ENCODE measurements at places on chromosomes 6 and 20.

DNA sequence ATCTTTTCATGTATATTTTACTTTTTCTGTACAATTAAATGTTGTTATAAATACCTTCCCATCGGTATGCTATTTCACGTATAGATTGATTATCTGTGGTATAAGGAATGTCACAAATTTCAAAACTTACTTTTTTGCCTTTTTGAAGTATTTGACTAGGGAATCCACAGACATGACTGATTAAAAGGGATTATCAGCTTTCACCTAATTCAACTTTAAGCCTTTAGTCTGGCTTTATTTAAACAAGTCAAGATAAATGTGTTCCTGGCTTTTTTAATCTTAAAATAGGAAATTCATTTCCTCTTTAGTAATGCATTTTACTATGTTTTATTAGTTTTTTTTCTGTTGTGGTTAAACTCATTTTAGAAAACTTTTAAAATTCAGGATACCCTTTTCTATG lies 160.0 kb downstream of the MACROD2 start:
- no peak for DNase-seq

GRCh38 chr6:142376800-142377496 lies 75.1 kb downstream of the ADGRG6 start:
- DNase-seq: no peak

DNA sequence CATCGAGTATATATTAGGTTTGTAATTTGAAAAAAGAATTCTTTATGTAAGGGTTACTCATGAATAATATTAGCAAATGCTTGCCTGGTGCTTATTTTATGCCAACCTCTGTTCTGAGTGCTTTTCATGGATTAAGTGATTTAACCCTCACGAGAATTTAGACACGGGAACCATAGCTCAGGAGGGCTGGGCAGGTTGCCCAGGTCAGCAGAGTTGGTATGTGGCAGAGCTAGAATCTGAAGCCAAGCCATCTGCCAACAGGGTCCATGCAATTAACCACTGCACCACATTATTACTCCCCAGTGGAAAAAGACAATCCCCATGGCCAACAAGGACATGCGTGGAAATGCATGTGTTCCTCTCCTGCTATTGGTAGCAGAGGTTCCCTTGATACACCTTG lies 345.6 kb downstream of the CDC5L start:
- DNase-seq: no peak

DNA sequence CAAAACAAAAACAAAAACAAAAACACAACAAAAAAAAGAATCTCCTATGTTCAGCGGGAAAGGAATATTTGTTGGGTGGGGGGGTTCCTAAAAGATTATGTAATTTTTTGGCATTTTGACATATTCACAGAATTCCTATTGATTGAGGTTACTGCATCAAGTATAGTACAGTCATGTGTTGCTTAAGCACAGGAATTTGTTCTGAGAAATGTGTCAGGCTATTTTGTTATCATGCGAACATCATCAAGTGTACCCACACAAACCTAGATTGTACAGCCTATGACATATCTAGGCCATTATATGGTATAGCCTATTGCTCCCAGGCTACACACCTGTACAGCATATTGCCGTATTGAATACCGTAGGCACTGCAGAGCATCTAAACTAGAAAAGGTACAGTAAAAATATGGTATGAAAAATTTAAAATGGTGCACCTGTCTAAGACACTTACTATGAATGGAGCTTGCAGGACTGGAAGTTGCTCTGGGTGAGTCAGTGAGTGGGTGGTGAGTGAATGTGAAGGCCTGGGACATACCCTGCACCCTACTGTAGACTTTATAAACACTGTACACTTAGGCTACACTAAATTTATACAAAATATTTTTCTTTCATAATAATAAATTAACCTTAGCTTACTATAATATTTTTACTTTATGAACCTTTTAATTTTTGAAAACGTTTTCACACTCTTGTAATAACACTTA lies 110.6 kb downstream of the CDKAL1 start:
- DNase-seq: no peak

DNA sequence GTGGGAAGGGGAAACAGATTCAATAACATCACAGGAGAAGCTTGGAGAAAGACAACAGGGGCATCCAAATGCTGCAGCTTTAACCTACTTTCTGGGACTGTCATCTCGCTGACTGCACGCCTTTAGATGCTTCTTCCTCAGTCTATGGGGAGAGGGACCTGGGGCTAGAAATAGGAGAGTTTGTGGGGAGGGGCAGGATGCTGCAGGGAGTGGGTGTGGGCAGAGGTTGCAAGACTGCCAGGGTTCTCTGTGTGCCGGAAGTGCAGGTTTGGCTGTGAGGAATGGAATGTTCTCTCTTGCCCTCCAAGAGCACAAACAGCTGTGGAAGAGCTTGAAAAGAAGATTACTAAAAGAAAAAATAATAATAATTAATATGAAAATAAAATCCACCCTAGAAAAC lies 93.2 kb downstream of the FOXO3 start:
- DNase-seq: no peak

DNA sequence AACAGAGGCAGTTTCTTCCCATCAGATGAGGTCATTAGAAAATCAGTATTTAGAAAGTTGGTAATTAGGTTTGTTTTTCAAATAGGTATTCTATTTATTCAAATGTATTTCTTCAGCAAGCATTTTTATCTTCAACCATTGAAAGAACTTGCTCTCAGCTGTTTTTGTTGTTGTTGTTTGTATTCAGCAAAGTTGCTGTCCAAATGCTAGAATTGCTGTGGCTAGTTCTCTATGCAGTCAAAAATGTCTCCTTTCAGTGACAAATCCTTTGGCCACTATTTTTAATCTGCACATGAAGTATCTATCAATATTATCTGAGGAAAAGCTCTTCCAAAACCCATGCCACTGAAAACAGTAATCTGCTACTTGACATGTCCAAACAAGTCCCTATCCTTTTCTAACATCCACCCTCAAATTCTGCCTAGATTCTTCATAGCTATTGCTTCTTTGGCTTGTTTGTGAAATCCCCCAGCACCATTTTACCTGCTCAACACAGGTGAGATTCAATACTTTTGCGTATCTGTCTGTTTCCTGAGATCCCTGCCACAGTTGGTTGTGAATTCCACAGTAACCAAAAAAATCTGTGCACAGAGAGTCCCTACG lies 1005.4 kb downstream of the GRIK2 start:
- DNase-seq: no peak

DNA sequence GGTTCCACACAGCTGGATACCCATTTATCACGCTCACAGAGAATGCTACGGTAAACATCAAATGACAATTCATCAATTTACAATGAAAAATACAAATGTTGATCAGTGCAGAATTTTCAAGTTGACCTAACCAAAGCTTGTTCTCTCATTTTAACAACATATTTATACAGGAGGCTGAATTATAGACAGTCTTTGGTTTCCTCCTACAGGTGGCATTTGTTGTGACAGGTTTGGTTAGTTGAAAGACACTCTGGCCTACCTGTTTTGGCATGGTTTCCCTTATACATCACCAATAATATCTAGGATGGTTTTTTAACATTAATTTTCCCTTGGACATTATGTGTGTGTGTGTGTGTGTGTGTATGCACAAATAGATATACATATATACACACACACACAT lies 642.5 kb upstream of the MMS22L start:
- no peak for DNase-seq

DNA sequence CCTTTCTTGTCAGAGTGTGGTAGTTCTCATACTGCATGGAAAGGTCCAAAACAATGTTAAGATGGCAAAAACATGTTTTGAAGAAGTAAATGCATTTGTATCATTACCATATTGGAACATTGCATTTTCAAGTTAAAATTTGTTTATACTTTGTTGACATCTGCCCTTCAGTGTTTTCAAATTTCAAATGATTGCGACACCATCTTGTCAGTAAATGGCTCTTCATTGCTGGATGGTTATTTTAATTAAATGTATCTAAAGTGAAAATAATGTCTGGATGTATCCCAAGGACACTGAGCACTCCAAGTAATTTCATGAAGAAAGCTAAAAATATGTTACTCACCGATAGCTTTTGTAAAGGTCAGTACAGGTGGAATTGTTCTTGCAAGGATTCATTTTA lies 761.6 kb downstream of the EYS start:
- no peak for DNase-seq

All from retina (tissue), 1 donor.